ENCODE measurements at places on chromosomes 3 and 15.

- DNase-seq, result peak; percentile 87
These were observed 8.5 kb downstream of the TMEM212 start for GRCh38 chr3:171851660-171852058.

DNA sequence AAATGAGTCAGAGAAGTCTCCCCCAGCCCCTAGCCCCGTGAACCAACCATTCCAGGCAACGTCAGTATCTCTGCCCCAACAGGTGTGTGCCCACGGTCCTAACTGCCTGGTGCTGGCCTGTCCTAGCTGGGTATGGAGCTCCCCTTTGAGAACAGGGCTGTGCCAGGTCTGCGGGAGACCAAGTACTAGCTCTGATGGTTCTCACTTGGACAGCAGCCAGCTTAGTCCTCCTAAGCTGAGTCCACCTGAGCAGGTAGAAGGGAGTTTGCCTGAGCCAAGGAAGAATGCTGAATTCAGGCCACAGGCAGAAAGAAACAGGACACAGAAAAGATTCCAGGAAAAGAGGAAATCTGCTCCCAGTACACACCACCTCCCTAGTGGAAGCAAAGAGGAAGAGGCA lies 33.1 kb upstream of the PARL start:
- DNase-seq, result no peak

GRCh38 chr3:99690761-99691369 lies 52.5 kb downstream of the COL8A1 start:
- DNase-seq, result no peak

DNA sequence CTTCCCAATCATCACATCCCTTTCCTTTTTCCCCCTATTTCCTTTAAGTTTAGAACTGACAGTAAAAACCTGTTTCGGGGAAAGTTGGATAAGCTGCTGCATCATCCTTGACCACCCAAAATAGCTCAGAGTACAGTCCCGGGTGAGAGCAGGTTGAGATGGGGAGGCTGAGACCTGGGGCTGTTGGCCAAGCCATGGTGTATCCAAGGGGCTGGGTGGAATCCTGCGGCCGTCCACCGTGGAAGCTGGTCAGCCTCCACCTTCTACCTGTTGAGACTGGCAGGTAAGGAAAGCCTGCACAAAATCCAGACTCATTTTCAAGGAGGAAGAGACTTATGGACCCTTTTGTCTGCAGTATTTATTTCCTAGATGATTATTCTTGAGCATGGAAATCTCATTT lies 128.2 kb upstream of the PLXNA1 start:
- DNase-seq, result no peak

- DNase-seq, result no peak
These were observed 5.0 kb upstream of the NCBP2 start for GRCh38 chr3:196947136-196947859.

DNA sequence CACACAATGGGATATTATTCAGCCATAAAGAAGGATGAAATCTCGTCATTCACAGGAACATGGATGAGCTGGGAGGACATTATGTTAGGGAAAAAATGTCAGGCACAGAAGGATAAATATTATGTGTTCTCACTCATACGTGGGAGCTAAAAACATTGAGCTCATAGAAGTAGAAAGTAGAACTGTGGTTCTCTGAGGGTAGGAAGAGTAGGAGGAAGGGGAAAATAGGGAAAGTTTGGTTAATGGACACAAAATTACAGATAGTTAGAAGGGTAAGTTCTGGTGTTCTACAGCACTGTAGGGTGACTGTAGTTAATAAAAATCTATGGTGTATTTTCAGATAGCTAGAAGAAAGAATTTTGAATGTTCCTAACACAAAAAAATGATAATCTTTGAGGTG lies 102.6 kb upstream of the LIPC start:
- no peak for DNase-seq

DNA sequence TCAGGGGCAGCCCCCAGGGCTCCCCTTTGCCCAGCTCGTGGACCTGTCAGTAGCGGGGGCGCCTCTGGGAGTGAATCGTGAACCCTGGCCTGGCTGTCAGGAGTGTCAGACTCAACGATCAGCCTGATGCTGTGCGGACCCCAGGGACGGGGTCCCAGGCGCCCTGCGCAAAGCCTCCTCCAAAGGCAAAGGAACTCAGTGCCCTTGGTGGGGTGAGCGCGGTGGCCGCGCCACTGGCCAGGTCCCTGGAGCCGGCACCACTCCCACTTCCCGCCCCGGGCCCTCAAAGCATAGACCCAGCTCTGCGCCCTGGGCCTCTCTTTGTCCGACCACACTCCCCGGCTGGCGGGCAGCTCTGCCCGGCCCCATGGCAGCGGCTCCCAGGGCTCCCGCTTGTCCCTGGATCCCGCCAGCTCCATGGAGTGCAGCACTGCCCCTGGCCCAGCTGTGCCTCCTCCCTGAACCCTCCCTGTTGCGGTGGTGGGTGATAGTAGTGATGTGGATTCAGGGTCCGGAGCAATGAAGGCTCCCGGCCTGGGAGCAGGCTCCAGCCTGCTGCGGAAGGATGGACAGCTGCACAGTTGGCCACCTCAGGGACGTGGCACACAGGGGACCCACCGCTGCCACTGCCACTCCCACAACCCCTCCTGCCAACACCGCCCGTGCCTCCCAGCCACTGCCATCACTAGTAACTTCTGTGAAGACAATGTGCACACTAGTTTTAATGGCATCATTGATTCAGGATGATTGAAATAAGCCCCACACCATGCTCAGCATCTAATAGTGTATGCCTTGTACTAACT lies 263.8 kb downstream of the ZBBX start:
- no peak for DNase-seq

GRCh38 chr15:50328116-50328515 lies 26.9 kb downstream of the GABPB1 start:
- no peak for DNase-seq

- no peak for DNase-seq
These were observed 18.4 kb downstream of the AKAP13 start for GRCh38 chr15:85398822-85399221.

DNA sequence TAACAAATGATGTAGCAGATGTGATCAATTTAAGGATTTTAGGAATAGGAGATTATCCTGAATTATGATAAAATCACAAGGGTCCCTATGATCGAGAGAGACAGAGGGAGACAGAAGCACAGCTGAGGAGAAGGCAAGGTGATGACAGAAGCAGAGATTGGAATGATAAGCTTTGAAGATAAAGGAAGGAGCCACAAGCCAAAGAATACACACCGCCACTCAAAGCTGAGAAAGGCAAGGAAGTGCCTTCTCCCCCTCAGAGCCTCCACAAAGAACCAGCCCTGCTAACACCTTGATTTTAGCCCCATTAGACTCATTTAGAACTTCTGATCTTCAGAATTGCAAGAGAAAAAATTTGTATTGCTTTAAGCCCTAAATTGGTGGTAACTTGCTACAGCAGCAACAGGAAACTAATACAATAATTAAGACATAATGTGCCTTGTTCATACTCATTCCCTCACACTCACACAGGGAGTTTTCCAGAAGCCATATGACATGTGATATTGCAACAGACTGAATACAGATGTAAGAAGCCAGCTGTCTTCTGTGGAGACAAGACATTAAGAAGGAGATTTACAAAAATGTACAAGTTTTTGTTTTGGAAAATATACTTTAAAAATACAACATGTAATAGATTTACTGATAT lies 38.2 kb downstream of the TRANK1 start:
- DNase-seq, result no peak

- DNase-seq, result no peak
These were observed 58.9 kb upstream of the SLC6A6 start for GRCh38 chr3:14343338-14344112.

- peak; percentile 83 for DNase-seq
These were observed 44.8 kb upstream of the HES1 start for GRCh38 chr3:194091141-194091540.

GRCh38 chr15:70486451-70487386 lies 276.6 kb downstream of the UACA start:
- peak; percentile 96 for DNase-seq

- DNase-seq, result no peak
These were observed 11.6 kb downstream of the PDCD10 start for GRCh38 chr3:167723025-167723512.

GRCh38 chr15:72307026-72307425 lies 12.9 kb downstream of the CELF6 start:
- DNase-seq, result no peak

DNA sequence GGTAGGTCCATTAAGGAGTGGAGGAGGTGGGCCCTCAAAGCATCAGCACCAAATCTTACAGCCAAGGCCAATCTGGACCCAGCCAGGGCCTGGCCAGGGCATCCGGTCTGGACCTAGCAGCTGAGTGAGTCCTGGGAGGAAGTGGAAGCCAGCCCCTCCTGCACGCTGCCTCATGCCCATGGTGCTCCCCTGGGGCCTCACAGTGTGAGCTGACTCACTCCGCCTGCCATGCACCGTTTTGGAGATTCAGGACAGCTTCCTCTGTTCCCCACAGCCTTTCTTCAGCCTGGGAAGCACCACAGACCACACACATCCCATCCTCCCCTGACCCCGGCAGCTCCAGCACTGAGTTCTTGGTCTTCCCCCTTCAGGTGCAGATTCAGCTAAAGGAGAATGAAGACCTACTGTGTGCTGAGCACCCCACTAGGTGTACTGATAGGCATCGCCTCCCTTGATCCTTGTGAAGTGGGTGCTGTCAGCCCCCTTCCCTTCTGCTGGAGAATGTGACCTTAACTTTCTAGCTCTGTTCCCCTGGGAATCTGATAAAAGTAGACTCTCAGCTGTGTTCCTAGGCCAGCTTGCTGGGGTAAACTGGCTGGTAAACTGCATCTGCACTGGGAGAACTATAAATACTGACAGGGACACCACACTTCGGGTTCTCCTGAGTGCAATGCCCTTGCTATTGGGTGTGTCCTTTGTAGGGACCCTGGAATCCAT lies 36.8 kb upstream of the SEC13 start:
- peak; percentile 83 for DNase-seq

- no peak for DNase-seq
These were observed 21.2 kb downstream of the IL5RA start for GRCh38 chr3:3089017-3089416.

DNA sequence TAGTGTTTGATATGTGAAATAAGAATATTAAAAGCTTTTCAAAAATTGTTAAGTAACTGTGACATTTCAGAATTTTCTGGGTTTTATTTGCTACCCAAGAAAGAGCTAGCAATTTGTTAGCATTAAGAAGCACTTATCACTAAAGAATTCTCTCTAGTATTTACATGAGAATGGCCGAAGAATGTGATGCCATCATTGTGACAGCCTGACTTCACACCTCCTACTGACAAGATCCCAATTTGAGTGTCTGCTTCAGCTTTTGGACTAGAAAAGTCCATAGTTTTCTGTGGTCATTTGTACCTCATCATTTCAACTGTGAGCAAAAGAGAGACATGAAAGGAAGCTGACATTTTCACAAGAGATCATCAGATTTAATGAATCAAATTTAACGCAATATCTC lies 548.1 kb upstream of the AGTR1 start:
- DNase-seq, result no peak

DNA sequence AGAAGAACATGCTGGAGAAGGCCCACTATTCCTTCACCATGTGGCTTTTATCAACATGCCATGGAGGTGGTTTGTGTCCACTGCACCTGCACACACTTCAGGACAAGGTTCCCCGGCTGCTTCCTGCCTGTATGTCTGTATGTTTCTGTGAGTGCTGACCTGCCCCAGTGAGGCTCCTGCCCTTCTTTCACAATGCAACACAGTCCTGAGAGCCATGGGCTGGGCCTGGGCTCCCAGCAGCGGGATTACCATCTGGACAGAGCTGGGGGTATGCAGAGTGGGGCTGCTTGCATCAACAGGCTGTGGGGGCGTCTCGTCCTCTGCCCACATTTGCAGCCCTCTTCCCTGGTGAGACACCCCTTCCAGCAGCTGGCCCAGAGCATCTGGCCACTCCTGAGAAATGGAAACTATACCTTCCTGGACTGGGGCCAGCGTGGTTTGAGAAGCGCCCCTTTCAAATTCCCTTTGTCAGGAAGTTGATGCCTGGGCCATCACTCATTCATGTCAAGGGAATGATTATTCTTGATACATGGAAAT lies 29.3 kb upstream of the C15orf39 start:
- DNase-seq, result no peak

GRCh38 chr3:127038923-127039581 lies 56.1 kb downstream of the PLXNA1 start:
- no peak for DNase-seq

DNA sequence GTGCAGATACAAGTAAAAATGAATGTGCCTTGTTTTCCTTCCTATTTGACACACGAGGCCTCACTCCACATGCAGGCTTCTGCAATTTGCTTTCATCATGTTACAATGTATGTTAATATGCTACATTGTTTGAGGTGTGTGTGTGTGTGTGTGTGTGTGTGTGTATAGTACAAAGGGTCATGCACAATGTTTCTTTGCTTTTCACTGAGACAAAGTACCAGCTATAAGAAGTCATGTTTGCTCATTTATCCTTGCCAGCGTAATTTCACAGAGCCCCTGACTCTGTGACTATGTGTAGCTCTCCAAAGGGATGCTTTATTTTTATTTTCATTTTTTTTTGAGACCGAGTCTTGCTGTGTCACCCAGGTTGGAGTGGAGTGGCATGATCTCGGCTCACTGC lies 38.0 kb upstream of the NEDD4 start:
- no peak for DNase-seq

- DNase-seq, result no peak
These were observed 340.6 kb downstream of the SOX2 start for GRCh38 chr3:182052332-182052731.

DNA sequence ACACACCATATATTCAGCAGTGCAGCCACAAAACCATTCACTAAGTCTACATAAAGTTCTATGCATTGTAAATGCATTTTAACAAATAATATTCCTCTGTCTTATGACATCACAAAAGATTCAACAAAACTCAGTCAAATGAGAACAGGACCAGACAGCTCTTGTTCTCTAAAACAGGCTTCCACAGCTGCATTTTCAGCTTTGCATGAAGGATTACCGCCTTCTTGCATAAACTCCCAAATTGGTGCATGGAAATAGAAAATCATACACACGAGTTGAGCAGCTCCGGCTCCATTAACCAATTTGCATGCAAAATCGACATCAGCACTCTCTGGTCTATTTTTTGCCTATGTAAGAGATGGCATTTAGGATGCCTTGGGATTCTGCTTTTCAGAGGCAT lies 66.4 kb downstream of the RFTN1 start:
- DNase-seq, result no peak

DNA sequence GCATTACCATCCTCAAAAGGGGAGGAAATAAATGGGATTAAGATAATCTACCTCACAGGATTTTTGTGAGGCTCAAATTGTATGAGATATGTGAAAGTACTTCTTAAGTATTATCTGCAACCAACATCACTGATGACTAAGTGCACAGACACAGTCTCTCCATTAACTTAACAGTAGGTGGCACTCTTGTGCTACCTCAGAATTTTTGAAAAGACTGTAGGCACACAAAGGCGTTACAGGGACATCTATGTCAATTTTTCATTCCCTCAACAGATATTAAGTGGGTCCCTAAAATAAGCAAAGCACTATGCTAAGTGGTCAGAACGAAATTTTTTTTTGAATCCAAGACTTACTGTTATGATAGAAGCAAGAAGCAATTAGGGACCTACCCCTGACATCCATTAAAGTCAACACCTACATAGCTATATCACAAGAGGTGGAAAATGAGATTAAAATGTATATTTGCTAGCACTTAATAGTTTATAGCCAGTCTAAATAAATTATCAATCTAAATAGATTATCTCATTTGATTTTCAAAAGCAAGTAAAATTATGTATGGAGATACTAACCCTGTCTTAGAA lies 52.9 kb downstream of the RYK start:
- peak; percentile 65 for DNase-seq

GRCh38 chr15:22949074-22949547 lies 31.1 kb downstream of the CYFIP1 start:
- DNase-seq, result peak; percentile 49

Data from astrocyte (in vitro differentiated cells and primary cell).